Left cardiac atrium (tissue), 4 donors: ENCODE measurements at places on chromosomes 6 and 20.
A peak's percentile ranks its signal among the peaks of the same experiment; 100 is the strongest.

- DNase-seq = no peak
Observed at GRCh38 chr6:137536104-137536773, 42.0 kb upstream of the OLIG3 start.

DNA sequence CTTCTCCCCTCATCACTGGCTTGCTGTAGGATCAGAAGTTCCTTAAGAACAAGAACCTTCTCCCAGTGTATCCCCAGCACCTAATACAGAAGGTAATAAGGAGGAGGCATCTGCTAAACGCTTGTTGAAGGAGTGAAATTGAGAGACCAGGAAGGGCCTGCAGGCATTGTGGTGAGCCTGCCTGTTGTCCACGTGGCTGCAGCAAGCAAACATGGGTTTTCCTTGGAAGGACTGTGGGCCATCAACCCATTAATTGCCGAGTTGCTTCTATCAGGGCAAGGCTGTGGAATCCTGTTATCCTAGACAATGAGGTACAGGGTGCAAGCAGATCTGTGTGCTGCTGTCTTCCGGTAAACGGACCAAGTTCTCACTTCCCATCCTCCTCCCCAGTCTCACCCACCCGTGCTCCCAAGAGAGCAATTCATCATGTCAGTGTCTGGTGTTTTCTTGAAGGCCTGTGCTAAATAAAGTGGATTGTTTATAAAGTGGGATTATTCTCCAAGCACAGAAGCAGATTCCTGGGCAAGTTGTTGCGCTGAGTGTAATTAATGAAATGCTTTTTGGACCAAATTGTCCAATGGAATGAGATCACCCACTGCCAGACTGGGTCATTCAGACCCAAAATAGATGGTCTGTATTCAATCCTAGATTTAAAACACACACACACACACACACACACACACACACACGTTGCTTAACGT lies 164.6 kb upstream of the CDYL start:
- DNase-seq = no peak

- DNase-seq = no peak
Observed at GRCh38 chr6:33988121-33989015, 157.5 kb downstream of the GRM4 start.

GRCh38 chr6:43817192-43817591 lies 47.2 kb downstream of the VEGFA start:
- no peak for DNase-seq

DNA sequence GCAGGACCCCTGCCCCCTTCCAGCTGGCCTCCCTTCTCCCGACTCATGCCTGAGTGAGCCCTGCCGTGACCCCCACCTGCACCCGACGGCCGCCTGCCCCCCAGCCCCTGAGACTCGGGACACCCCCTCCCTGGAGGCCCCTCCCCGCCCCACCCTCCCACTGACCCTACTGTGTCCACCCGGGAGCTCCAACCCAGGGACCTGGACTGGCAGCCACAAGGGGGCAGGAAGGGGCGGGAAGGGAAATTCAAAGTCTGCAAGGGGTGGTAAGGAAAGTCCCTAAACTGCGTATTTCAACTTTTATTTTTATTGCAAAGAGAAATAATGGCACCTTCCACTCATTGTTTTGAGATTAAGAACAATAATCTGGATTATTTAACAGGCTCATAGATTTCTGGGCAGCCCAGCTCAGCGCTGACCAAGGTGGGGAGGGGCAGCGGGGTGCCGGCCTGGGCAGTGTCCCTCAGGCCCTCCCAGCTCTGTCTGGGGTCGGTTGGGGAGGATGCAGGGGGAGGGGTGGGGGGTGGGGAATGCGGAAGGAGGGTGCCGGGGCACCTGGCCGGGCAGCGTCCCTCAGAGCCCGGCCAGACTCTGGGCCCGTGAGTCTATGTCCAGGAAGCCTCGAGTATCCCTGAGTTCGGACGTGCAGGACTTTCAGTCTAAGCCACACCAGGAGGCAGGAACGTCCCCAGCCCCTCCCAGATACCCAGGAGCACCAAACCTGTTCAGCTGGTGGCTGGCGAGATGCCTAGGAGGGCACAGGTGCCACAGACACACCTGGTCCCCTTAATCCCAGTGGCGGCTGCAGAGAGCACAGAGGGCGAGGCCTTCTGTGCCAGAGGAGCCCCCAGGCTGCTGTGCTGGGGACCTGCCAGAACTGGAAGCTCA lies 1.3 kb upstream of the PTK6 start:
- no peak for DNase-seq

DNA sequence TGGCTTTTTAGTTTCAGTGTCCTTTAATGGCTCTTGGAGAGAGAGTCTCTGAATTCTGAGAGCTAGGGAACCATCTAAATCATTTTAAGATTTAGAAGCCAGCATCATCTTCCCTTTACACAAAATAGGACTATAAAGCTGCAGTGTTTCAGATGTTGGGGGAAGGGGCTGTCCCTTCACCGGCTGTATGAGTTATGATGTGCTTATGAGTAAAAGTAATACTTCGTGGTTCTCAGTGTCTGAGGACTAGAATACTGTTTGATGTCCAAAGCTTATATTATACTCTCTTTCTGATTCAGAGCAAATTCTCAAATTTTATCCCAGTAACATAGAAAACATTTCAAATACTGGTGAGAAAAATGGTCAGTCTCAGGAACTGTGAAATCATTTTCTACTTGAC lies 63.5 kb upstream of the FAM8A1 start:
- no peak for DNase-seq

DNA sequence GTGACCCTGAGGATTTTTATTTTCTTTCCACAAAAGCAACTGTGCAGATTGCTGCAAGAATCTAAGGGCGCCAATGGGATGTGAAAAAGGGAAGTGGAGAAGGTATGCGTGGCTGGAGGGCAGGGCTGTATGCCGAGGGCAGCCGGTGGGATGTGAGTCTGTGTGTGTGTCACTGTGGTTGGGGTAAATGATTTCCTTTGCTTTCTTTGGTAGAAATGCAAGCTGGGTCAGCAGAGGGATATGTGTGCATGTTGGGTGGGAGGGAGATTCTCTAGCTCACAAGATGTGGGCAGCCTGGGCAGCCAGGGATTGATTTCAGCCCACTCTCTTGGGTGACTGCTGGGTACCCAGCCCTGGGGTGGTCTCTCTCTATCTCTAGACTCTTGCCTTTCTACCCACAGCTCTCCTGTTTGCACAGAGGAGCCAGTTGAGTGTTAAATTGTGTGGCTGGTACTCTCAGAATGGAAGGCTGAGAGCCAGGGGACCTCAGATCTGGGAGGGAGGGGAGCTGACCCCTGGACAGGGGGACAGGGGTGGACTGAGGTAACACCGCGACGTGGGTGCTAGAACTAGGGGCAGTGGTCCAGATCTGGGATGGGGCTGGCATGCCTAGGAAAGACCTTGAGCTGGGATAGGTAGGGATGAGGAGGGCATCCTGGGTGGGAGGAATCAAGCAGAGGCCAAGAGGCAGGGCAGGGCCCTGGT lies 136.8 kb upstream of the RNF24 start:
- no peak for DNase-seq

DNA sequence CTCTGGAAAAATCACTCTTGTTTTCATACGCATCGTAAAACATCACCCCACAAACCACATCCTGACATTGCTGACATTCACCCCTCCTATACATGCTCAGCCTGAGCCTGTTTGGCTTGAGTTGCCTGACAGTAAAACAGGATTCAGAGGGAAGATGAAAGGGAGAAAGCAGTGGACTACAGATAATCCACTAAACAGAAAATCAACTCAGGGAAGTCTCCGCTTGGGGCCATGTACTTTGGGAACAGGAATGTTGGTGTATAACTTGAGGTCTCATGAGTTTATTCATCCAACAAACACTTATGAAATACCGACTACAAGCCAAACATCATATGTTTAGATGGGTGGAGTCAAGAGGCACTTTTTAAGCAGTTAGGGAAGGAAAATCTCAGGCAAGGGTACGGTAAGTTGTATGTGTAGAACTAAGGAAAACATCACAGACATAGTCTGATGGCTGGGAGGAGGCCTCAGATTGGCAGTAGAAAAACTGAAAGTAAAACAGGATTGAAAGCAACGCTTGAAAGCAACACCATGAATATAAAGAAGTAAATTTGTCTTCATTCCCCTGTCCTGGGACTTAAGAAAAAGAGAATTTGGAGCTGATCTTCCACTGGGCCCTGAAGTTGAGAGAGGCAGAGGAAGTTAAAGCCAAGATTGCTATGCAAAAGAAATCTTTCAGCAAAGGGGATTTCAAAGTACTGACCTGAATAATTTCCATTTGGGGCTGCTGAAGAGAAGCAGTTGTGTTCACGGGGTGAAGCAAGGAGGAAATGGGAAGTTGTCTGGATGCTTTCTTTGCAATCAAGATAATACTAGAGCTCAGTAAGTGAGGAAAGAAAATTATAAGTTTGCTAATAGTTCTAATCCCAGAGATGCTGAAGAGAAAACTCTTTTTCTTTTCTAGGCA lies 28.8 kb downstream of the PDE7B start:
- no peak for DNase-seq

DNA sequence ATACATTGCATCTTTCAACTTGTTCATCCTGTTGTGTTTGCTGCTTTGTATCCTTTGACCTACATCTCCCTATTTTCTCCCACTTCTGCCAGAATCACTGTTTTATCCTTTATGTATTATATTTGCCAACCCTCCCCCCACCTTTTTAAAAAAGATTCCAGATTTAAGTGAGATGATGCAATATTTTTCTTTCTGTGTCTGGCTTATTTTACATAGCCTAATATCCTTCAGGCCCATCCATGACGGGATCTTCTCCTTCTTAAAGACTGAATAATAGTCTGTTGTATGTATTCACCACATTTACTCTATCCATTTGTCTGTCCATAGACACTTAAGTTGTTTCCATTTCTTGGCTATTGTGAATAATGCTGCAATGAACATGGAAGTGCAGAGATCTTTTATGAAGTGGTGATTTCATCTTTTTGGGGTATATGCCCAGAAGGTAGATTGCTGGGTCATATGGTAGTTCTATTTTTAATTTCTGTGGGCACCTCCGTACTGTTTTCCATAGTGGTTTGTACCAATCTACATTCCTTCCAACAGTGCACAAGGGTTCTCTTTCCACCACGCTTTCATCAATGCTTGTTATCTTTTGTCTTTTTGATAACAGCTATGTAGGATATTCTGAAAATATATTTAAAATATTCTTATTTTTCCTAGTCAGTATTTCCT lies 181.0 kb downstream of the CDKAL1 start:
- DNase-seq = no peak

DNA sequence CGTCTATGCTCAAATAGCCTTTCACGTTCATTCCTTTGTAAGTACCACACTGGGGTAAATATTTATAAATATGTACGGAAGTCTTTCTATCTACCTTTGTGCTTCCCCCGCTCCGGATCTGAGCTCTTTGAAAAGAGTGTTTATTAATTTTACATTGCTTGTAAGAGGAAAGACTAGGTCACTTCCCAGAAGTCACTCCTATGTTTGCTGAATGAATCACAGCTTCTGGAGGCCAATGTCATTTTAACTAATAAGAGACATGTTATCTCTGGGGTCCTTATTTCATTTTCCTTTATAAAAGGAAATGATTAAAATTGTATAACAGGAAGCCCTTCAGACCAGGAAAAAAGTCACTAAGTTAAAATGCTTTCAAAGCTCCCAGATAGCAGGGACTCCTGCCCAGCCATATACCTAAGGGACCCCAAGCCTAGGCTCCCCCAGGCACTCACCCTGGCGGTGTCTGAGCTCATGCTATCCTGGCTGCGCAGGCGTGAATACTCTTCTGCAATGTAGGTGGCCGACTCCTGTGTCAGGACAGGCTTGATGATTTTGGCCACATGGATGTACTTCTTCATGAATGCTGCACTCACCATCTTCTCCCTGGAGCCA lies 12.6 kb downstream of the MCM3 start:
- DNase-seq = no peak

DNA sequence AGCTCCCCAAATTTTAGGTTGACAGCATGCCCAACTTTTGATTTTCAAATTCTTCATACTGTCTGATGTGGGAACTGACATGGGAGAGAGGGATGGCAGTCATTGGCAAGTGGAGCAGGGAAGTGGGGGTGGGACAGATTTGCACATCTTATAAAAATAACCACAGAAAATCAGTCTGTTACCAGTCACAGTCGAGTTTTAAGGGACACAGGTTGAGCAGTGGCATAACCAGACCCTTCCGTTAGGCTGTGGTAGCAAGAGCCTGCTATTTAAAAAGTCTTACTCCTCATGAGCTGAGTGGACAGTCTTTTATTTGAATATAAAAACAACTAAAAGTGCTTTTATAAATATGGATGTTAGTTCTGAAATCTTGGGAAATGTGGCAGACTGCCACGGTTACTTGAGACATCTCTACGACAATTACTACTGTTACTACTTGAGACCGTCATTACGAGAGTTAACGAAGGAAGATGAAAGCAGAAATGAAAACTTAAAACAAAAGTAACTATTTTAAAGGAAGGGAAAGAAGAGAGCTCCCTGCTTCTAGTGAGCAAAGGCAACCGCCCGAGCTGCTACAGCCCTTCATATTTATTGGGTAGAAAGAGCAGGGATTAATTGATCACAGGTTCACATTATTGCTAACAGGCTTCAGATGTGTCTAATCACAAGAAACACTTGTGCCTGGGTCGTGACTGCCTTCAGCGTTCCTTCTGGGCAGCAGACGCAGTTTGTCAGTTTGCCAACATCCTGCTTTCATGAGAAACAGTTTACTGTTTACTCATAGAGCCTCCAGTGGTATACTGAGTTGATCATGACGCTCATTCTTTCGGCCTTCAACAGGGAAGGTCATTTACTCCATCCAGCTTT lies 71.3 kb downstream of the EFHC1 start:
- no peak for DNase-seq

- no peak for DNase-seq
Observed at GRCh38 chr6:124536842-124537191, 425.4 kb upstream of the RNF217 start.

DNA sequence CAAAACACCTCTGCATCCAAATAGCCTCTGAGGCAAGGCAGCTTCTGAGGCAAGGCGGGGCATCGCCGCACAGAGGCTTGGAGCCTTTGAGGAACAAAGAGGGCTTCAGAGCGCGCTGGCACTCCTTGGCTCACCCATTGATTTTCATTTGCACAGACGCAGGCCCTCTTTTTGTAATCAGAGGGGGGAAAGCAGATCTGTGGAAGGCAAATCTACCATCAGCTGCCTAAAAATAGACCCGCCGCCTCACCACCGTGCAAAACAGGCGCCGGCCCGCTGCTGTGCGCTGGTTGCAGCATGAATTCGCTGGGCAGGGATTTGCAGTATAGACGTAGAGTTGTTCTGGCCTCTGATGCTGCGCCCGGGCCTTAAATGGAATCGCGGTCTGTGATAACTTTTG lies 69.9 kb upstream of the STMND1 start:
- peak; percentile 21 for DNase-seq

DNA sequence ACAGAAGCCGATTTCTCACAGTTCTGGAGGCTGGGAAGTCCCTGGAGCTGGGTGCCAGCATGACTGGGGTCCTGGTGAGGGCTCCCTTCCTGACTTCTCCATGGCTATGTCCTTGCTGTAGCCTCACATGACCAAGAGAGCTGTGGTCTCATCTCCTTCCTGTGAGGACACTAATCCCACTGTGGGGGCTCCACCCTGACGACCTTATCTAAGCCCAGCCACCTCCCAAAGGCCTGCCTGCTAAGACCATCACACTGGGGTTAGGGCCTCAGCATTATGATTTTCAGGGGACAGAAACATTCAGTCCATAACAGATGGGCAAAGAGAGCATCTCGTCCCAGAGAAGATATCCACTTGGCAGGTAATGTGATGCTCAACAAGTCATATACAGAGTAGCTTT lies 16.8 kb downstream of the RPP40 start:
- DNase-seq = no peak

GRCh38 chr6:139250296-139251044 lies 41.3 kb downstream of the TXLNB start:
- DNase-seq = peak; percentile 67
